ENCODE measurements at places on chromosomes 3 and 15.

DNA sequence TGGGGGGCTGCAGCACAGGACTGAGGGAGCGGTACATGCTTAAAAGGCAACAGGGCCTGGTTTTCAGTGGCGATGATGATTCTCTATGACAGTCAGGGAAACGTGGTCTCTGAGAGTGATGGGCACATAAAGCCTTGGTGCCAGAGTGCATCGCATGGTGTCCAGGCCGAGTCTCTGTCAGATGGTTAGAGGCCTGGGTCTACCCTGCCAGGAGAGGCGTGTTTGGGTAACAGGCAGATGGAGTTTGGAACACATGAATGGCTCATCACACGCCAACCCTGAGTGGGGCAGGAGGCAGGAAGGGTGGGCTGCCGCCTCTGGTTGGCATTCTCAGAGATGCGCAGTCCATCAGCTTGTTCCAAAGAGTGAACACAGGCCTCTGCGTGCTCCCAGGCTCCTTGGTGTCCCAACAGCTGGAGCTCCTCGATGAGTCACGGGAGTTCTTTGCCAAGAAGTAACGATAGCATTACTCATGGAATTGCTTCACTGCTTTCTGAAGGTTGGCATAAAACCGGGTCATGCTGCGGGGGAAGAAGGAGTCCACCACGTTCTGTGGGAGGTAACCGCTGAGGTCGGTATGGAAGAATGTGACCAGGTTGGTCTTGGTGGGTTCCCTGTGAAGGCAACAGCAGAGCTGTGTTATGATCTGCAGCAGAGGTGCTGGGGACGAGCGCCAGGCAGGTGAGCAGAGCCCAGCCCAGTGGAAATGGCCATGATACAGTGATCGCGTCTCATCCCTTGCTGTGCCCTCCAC lies 11.0 kb downstream of the STARD5 start:
- DNase-seq = no peak

DNA sequence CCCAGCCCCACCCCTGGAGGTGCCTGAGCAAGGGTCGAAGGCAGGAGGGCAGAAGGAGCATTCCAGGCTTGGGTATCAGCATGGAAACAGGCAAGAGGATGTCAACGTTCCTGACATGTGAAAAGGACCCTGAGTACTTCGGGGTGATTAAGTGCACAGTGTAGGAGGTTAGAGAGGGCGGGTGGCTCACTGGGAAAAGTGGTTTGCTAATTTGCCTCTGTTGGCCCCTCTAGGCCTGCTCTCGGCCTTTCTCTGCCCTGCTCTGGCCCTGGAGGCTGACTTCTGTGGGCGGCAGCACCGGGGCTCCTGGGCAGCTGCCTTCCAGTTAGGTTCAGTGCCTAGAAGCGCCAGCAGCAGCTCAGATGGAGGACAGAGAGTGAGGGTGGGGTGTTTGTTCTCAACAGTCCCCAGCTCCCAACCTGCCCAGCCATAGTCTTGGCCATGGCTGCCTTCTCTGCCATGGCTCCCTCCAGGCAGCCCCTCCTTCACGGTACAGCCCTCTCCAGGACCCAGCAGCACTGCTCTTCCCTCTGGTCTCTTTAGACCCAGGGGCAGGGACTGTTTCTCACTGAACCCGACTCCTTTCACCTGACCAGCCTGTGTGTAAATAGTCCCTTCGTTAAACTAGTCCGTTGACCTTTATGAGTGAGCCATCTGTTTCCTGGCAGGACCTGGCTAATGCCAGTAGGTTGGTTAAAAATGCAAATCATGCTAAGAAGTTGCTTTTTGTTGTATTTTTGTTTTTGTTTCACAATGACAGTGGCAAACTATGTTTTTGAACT lies 107.1 kb upstream of the TPM1 start:
- no peak for DNase-seq

GRCh38 chr3:66255865-66256264 lies 35.1 kb downstream of the SLC25A26 start:
- DNase-seq = no peak

DNA sequence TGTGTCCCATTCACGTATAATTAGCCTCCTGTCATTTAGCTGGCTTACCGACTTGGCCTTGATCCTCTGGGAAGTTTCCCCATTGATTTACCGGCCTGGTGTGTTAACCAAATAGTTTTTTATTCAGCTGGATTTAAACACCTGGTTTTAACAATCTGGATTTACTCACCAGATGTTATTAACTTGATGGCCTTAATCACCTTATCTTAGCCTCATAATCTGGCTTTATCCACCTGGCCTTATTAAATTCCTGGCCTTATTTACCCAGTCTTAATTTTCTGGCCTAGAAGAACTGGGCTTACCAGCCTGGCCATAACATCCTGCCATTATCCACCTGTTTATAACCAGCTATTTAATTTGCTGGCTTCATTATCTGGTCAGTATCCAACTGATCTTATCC lies 89.9 kb downstream of the IL12A start:
- DNase-seq = no peak

DNA sequence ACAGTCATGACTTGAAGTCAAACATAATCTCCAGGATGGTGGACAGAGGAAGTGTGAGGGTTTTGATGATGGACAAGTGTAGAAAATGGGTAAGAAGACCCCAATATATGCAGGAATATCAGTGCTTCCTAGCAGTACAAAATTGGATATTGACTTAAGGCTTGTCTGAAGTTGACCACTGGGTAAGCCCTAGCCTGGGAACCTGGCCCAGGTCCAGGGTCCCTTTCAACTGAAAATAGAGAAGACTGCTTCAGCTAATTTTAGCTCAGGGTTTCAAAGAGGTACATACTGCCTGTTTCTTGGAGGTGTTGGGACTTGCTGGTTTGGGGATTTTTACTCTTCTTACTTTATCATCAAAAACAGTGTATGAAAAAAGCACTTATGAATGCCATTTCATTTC lies 4.7 kb downstream of the NR1D2 start:
- no peak for DNase-seq

Measured in activated CD4-positive, CD25-positive, alpha-beta regulatory T cell (primary cell).